ENCODE measurements at places on chromosomes 2 and 18.

- peak; percentile 5 for DNase-seq
These were observed 628 bp downstream of the PPP1R7 start for GRCh38 chr2:241150660-241151530.

DNA sequence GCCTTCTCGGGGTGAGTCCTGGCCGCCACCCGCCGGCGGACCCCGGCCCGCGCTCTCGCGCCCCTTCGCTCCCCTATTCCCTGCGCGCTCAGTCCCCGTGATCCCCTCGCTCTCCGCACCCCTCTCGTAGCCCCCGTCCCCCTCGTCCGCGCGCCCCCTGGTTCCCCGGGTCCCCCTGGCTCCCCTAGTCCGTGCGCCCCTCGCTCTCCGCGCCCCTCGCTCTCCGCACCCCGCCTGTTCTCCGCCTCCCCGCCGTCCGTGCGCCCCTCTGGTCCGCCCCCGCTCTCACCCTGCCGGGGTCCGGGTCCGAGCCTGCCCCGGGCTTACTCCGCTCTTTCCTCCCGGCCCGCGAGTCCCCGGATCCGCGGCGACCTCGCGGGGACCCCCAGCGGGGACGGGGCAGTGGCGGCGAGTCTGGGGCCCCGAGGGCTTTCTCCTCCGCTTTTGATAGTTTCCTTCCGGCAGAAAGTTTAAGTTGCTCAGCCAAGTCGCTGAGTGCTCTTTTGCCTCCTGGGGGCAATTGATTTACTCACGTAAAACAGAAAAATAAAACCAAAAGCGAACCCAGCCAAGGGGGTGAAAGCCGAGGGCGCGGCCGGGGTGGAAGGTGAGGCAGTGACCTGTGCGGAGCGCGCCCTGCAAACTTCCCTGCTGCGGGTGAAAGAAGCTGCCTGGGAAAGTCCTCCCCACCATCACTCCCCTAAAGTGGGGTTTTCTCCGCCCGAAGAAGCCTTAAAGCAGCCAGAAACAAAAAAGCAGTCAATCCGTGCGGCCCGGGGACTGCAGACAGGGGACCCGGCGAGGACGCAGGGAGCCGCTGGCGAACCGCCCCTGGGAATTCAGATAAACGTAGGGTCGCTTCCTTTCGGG lies 568 bp downstream of the RAB31 start:
- no peak for DNase-seq

DNA sequence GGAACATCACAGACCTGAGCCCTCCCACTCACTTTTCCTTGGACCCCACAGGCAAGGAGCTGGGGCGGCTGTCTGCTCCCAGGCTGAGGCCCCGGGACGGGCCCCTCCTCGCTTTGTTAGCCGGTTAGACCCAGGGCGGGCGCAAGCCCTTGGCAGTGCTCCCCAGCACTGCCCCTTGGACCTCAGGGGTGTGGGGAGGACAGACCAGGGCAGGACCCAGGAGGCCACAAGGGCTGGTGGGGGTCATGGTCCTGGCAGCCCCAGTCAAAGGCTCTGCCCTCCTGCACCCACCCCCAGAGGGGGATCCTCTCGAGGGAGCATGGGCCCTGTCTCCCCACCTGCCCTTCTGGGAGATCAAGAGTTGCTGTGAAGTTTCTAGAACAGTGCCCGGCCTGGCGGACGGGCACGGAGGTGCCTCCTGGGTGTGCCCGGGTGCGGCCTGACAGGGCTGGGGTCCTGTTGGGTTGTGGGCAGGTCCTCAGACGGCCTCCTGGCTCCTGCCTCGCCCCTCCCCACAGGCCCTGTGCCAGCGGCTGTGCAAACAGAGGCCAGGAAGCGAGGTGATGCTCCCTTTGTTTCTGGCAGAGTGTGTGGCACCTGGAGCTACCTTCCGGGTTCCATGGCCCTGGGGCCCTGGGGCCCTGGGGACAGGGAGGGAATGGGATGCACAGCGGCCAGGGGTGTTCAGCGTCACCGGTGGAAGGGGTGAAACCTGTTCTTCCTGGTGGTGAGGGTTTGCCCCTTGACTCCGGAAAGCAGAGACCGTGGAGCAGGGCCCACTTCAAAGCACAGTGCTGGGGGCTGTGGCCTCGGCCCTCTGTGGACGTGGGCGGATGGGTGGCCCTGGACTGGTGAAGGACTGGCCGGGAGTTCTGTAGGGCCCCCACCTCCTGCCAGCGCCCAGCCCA lies 2.9 kb upstream of the GAL3ST2 start:
- DNase-seq, result no peak

- no peak for DNase-seq
These were observed 35.5 kb upstream of the RPL37A start for GRCh38 chr2:216463148-216463547.

DNA sequence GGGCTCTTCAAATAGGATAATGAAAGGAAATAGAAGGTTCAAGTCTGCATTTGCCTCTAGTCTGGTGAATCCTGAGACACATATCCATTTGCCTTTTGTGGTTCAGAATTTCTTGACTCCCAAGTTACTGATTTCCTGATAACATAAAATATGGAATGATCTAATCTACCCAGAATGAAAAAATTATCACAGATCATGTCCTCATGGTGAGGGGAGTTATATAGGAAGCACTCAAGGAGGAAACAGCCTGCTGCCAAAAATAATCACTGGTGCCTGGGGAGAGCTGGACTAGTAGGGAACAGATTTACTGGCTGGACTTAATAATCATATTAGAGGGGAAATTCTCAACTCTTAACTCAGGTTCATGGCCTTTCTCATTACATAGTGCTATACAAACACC lies 95.5 kb upstream of the STK17B start:
- DNase-seq, result no peak

DNA sequence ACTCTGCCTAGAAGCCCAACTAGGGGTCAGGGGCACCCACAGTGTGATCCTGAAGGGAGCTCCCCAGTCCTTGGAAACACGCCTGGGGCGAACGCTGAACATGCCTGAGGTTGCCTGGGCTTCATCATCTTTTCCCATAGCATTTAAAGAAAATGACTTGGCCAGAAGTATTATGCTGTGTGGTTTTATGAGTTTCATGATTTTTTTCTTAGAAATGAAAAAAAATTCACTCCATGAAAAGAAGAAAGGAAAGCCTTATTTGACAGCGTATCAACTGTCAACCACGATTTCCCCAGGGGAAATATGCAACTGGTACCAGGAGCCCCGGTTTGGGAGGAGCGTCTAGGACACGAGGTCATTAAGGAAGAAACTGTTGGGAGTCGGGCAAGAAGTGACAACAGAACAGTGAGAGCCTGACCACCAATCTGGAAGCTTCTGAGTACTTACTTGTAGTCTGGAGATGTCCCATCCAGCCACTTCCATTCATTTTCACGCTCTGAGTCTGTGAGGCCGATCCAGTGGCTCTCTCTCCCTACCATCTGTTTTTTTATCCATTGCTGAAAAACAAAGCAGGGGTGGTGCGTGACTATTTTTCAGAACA lies 63.5 kb upstream of the THOC1 start:
- DNase-seq, result no peak

GRCh38 chr18:4847056-4847455 lies 350.0 kb downstream of the AKAIN1 start:
- DNase-seq, result no peak

DNA sequence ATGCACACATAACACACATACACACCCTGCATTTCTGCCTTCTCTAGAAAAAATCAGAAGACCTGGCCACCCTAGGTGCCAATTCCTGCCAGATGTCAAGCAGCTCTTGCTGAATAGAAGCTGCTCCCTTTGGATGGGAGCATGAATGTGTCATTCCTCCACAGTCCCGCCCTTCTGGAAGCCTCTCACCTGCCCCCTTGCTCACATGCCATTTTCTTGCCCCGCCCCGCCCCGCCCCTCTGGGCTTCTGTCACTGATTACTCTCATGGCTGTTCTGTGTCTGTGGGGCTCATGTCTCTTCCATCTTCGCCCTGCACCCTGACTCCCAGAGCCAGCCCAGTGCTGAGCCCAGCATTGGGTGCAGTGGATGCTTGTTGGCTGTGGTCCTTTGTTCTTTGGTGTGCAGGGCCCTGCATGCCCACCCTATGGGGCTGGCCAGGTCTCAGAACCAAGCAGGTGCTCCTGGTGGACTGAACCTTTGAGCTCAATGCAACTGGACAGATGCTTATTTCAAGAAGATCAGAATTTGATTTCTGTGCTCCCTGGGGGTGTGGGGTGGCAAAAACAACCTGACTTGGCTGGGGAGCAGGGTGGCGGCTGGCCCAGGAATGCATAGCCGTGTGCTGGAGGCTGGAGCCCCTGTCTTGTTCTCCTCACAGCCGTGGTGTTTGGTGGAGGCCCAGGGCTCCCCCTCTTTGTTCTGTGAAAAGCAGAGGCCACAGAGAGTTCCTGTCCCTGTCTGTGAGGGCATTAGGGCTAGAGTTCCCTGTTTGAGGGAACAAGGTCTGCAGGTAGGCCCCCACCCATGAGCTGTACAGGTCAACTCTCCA lies 140.6 kb upstream of the GLI2 start:
- DNase-seq, result no peak

DNA sequence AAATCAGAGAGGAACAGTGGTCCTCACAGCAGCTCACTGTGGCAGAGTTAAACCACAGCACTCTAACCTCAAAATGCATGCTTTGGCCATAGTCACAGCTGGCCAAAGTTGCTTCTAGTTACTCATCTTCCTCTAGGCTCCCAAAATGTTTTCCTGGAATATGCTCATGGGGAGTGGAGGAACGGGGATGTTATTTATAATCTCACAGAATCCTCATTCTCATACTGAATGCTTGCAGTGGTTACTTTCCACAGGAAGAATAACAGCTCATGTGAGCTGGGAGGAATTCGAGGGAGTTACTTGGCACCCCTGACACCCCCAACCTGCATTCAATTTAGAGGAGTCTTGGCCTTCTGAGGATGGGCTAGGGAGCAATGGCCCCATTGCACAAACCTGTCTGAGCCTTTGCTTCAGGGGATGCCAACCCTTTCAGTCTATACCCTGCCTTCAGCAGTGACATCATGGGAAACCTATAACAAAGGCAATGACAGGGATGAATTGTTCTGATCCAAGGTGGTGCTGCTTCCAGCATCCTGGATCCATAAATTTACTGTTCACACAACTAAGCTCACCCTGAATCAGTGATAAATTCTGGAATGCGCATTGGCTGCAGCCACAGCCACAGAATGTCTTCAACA lies 22.4 kb upstream of the CCBE1 start:
- DNase-seq, result peak; percentile 55

GRCh38 chr2:154280543-154280942 lies 408.8 kb downstream of the GALNT13 start:
- no peak for DNase-seq

GRCh38 chr2:210009126-210009525 lies 6.7 kb downstream of the RPE start:
- DNase-seq, result no peak

- DNase-seq, result peak; percentile 95
These were observed 63.8 kb upstream of the ZC3H15 start for GRCh38 chr2:186422226-186422625.

DNA sequence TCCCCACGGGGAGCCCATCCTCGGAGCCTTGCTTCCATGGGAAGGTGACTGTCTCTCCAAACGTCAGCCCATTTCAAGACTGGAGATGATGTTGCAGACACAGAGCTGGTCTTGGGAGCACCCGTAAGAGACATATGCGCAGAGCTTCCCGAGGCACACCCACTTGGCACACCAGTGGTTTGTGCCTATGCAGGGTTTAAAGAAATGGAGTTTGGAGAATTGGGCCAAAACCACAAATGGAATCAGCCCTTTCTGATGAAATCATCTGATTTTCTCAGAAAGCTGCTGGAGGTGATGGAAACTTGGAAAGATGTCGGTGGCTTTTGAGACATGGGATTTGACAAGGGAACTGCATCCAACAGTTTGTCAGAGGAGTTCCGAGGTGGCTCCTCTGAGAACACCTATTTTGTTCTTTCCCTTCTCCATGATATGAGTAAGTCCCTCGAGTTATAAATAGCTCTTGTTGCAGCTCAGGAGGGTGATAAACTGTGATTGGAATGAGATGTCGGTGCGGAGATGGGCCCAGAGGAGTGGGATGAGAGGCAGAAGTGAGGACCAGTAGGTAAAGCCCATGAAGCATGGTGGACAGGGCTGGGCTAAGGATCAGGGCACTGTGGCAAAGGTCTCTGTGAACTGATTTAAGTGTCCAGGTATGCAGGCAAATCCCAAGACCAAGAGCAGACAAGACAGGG lies 225.7 kb downstream of the ACKR3 start:
- DNase-seq, result no peak

GRCh38 chr2:23238011-23238657 lies 146.8 kb upstream of the KLHL29 start:
- no peak for DNase-seq

DNA sequence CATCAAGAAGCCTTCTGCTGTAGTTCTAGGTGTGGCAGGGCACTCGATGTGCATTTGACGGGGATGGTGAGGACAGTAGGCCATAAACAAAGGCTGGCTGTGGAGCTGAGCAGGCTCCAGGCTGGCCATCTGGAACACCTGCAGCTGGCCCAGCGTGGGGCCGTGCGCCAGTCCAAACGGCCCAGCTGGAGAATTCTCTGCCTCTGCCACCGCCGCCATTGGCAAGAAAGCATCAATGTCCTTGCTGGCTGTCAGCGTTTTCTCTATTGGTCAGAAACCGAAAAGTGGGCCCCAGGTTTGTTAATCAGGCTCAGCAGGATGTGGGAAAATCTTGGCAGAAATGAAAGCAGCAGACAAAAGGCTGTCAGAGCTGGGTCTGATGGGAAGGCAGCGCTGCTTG lies 24.0 kb upstream of the CTIF start:
- no peak for DNase-seq

- DNase-seq, result peak; percentile 88
These were observed 57.4 kb upstream of the PCBP1 start for GRCh38 chr2:70029814-70030409.

- DNase-seq, result no peak
These were observed 623.1 kb downstream of the CCDC85A start for GRCh38 chr2:56806924-56807323.

- no peak for DNase-seq
These were observed 47.6 kb downstream of the LIPG start for GRCh38 chr18:49609256-49610021.

- peak; percentile 16 for DNase-seq
These were observed 245.8 kb upstream of the SLC39A10 start for GRCh38 chr2:195411219-195411687.

- no peak for DNase-seq
These were observed 81.2 kb downstream of the GBX2 start for GRCh38 chr2:236086971-236087465.

GRCh38 chr2:12202313-12203075 lies 456.1 kb downstream of the LPIN1 start:
- peak; percentile 90 for DNase-seq

DNA sequence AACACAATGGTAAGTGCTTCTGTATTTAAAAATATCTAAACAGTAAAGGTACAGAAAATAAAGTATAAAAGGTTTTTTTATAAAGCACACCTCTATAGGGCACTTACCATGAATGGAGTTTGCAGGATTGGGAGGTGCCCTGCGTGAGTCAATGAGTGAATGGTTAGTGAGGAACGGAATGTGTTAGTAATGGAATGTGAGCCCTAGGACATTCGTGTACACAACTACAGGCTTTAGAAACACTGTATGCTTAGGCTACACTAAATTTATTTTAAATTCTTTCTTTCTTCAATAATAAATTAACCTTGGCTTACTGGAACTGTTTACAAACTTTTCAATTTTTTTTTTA lies 337.9 kb upstream of the SLC39A10 start:
- DNase-seq, result peak; percentile 63

DNA sequence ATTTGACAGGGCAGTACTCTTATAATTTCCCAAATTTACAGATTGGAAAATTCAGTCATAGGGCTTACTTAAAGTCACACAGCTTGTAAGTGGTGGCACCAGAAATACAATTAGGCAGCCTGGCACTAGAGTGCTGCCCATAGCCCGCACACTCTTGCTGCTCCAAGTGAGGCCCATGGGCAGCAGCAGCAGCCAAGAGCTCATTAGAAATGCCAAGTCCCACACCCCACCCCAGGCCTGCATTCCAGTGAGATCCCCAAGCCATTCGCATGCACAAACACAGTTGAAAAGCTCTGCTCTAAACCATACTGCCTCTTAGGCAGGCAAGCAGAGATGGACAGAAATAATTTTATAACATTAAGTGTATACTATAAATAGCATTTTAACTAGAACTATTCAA lies 379.3 kb upstream of the PKDCC start:
- no peak for DNase-seq

Measured in fibroblast of pulmonary artery (primary cell).